ENCODE measurements at places on chromosomes 13 and 19.

- DNase-seq, result no peak
These were observed 61.2 kb upstream of the TM9SF2 start for GRCh38 chr13:99439850-99440604.

- DNase-seq, result no peak
These were observed 62.0 kb downstream of the KL start for GRCh38 chr13:33078263-33078662.

- DNase-seq, result no peak
These were observed 13.1 kb downstream of the ZNF773 start for GRCh38 chr19:57512845-57513244.

DNA sequence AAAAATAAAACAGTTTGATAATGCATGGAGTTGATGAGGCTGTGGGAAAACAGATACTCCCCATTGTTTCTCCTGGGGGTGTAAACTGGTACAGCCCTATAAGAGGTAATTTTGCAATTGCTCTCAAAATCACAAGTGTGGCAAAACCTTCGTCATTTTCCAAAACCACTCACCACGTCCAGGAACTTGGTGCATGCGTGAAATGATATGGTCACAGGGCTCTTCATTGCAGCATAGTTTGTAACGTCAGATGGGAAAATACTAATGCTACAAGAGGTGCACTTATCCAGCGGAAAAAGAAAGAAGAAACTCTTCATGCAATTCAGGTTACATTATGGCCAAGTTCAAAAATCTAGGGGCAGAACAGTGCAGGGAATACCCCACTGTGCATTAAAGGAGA lies 11.9 kb upstream of the PLAUR start:
- DNase-seq, result no peak

DNA sequence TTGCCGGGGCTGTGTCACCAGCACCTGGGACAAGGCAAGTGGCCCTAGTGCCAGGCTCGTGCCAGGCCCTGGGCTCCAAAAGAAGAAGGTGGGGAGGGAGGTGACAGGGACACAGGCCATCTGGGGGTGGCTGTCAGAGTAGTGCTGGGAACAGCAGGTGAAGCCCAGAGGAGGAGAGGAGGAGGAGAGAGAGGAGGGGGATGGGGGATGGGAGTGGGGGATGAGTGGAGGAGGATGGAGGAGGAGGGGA lies 18.7 kb downstream of the LSM4 start:
- DNase-seq, result no peak

DNA sequence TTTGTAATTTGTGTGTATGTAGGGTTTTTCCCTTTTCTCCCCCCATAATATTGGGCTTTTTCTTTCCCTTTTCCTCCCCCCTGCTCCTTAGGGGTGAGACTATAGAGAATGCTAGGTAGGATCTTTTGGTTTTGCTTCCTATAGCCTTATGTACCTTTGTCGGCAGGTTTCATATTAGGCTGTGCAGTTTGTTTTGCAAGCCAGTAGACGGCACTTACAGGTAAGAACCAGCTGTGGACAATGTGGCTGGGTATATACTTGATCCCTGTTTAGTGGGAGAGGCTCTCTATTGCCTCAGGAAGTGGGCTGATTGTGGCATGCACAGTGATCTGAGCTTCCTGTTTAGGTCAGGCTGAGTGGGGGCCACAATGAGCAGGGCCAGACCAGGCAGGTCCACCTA lies 359.2 kb upstream of the OBI1 start:
- no peak for DNase-seq

- no peak for DNase-seq
These were observed 308.4 kb downstream of the SHISA2 start for GRCh38 chr13:25743421-25743820.

- DNase-seq, result no peak
These were observed 522.3 kb downstream of the MYO16 start for GRCh38 chr13:109151696-109152095.

- no peak for DNase-seq
These were observed 223.4 kb upstream of the HTR2A start for GRCh38 chr13:47120282-47120681.

DNA sequence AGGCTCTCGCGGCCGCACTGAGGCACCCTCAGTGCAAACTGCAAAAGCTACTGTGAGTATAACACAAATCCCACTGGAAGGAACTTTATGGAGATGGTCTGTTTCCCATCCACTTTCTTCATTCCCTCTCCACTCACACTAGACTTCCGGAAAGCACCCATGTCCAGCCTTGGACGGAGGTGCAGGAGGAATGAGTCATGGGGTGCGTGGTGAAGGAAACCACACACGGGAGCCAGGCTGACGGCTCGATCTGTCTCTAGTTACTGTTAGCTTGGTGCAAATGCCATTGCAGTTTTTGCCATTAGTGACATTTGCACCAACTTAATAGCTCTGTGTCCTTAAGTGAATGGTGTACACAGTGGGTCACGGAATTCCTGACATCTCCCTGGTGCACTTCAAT lies 14.6 kb downstream of the NLRP8 start:
- no peak for DNase-seq

DNA sequence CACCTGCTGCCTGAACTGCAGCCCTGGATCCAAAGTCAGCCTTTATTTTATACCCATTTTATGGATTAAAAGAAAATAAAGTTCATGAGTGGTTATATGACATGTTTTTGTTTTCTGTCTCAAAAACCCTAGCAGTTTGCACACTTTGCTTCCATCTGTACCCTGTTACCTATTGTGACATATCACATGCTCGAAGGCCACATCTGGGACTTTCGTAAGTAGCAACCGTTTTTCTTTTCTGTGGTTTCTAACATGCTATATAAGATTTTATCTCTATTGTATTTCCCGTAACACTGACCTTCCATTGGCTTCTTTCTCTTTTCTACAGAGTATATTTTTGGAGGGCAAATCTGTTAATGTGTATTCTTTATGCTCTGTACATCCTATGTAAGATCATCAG lies 1007.2 kb downstream of the PCDH9 start:
- DNase-seq, result no peak

DNA sequence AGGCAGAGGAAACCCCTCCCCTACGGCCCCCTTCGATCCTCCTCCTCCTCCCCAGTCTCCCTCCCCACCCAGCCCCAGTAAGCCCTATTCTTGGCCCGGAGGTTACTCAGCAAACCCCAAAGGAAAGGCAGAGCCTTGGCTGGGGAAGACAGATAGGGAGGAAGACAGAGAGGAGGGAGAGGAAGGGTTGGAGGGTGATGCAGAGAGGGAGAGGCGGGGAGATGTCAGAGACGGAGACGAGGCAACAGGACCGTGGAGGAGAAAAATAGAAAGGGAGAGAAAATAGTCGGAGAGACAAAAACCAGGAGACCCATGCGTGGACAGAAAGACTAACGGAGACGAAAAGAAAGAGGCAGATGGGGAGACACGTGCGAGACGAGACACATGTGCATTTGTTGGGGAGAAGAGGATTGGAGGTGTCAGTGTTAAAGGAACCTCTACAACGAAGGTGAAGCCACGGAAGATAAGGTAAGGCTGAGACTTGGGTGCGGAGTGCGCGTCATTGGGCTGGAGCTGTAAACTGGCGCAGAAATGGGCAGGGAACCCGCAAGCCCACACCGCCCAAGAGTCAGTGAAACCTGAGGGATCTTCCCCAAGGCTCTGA lies 2.9 kb downstream of the TGFB1 start:
- DNase-seq, result no peak

- peak; percentile 63 for DNase-seq
These were observed 19.2 kb downstream of the RCN3 start for GRCh38 chr19:49546825-49547565.

DNA sequence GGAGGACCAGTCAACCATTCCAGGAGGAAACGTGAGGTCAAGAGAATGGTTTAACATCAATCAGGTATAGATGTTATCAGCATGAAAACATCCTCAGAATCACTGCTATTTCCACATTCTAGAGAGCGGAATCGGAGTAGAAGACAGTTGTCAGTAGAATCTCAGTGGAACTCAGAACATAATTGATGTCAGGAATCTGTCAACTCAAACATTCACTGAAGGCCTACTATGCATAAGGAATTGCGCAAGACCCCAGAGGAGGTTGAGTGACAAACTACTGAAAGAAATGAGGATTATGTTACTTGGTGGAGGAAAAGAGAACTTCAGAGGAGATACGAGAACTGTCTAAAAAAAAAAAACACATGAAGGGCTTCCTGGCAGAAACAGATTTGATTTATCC lies 97.8 kb downstream of the LHFPL6 start:
- DNase-seq, result no peak

- no peak for DNase-seq
These were observed 60.9 kb downstream of the PEX11G start for GRCh38 chr19:7427944-7428343.

- no peak for DNase-seq
These were observed 217.1 kb downstream of the PCCA start for GRCh38 chr13:100306030-100306429.

- no peak for DNase-seq
These were observed 167.2 kb downstream of the NDFIP2 start for GRCh38 chr13:79648191-79648590.

DNA sequence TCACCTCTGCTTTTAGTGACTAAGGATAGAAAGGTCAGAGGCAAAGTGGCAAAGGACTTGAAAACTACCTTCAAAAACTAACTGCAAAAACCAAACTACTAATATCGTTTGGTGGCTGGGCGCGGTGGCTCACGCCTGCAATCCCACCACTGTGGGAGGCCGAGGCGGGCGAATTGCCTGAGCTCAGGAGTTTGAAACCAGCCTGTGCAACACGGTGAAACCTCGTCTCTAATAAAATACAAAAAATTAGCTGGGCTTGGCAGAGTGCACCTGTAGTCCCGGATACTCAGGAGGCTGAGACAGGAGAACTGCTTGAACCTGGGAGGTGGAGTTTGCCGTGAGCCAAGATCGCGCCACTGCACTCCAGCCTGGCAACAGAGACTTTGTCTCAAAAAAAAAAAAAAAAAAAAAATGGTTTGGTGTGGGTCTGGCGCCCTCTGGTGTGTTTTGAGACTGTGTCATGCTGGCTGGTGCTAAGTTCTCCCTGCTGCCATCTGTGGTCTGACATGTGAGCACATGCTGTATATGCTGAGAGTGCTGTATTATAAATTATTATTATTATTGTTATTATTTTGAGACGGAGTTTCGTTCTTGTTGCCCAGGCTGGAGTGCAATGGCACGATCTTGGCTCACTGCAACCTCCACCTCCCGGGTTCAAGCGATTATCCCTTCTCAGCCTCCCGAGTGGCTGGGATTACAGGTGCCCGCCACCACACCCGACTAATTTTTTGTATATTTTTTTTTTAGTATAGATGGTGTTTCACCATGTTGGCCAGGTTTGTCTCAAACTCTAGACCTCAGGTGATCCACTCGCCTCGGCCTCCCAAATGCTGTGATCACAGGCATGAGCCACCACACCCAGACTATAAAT lies 36.0 kb upstream of the RNF17 start:
- DNase-seq, result peak; percentile 53

DNA sequence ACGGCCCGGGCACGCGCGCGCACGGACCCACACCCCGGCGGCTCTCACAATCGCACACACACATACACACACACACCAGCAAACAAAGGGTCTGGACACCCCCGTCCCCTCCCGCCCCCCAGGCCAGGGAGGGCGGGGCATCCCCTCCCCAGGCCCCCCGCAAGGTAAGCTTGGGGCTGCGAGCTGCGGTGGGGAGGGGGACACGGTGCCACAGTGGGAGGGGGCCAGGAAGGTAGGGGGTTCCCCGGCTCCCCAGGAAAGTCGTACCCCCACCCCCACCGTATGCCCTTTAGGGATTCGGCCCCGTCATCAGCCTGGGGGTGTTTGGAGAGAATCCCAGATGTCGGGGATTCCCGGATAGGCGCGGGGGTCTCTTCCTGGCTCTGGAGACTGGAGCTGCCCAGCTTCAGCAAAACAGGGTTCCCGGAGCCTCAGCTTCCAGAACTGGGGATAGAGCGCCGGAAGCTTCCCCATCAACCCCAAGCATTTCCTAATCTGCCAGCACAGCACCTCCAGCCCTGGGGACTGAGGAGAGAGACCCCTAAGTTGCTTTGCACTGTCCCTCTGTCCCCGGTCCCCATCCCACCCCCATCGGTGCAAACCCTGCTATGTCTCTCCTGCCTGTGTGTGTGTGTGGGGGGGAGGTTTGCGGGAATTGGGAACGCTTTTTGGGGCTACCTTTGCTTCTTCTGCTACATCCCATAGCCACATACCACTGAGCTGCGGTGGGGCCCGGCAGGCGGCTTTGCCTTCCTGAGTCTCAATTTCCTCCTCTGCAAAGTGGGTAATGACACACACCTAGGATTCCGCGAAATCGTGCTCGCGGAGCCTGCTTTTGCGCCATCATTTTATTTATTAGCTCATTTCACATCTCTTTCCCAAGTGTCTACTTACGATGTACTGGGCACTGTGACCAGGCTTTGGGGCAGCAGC lies 1.8 kb upstream of the CDC37 start:
- DNase-seq, result no peak

DNA sequence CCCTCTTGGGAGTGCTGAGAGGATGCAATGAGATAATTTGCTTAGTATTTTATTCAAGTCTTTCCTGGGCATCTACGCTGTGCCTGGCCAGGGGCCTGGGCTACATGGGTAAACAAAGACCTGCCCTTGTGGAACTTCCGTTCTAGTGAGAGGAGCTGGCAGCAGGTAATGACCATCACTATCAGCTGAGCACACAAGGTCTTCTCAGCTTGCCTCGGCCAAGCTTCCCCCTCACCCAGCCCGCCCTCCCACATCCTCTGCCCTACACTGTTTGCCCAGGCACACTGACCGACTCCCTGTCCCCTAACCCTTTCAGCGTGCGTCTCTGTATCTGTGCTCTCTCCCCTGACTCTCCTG lies 8.6 kb upstream of the FKRP start:
- no peak for DNase-seq

- DNase-seq, result no peak
These were observed 539.7 kb downstream of the RFC3 start for GRCh38 chr13:34357435-34358232.

GRCh38 chr13:73850104-73850873 lies 283.9 kb downstream of the KLF12 start:
- no peak for DNase-seq

DNA sequence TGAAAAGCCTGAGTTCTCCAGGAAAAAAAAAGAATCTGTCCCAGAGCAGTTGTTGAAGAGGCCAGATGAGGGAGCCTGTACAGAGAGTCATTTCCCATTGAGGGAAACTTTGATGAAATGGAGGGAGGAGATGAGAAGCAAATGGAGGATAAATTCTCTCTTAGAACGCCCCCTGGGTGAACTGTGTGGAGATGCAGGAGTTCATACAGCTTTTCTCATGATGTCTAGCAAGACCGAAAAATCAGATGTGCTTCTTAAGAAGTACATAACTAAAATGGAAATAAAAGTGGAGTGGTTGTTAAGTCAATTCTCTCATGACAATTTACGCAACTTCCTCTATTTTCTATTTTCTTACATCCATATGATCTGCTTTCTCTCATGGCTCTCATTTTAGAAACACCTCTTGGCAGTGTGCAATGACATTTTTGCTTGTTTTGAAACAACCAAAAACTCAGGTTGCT lies 1263.1 kb downstream of the PCDH9 start:
- no peak for DNase-seq

- peak; percentile 28 for DNase-seq
These were observed 25.9 kb downstream of the MPND start for GRCh38 chr19:4369109-4369887.
